Activated CD8-positive, alpha-beta memory T cell treated with anti-CD3 and anti-CD28 coated beads, Interleukin-2, amount 10 ng/mL, durations not matched to agents 7 days and 5 days (primary cell): ENCODE measurements at places on chromosomes 3 and 15. TPM values are rescaled to one million over a fixed set of nuclear protein-coding genes. Genes with fewer than 3 reads are reported as not detected.

MON1A gene
- total RNA-seq: 15.8 TPM

SCN5A gene
- total RNA-seq: not detected

KBTBD8 gene
- 10.4 TPM for total RNA-seq

IL17RE gene
- 0.68 TPM for total RNA-seq

GMPPB gene
- total RNA-seq: 46.6 TPM

BDH1 gene
- total RNA-seq: 75.8 TPM

SIDT1 gene
- 51.9 TPM for total RNA-seq

C3orf18 gene
- total RNA-seq: 15.6 TPM

FBXL22 gene
- total RNA-seq: 0.56 TPM

GOLGA6D gene
- total RNA-seq: not detected

TTLL13 gene
- total RNA-seq: 1.1 TPM

HES1 gene
- total RNA-seq: 0.35 TPM

GANC gene
- 30.4 TPM for total RNA-seq

MUC4 gene
- 0.03 TPM for total RNA-seq

EOMES gene
- total RNA-seq: 7.3 TPM

PP2D1 gene
- not detected for total RNA-seq

KNG1 gene
- total RNA-seq: not detected

TMEM207 gene
- not detected for total RNA-seq

MESP2 gene
- total RNA-seq: not detected

DUOX2 gene
- not detected for total RNA-seq

GOLGA8J gene
- total RNA-seq: 0.88 TPM

DZIP1L gene
- total RNA-seq: 0.38 TPM

ATP13A4 gene
- 3.7 TPM for total RNA-seq

ACOX2 gene
- total RNA-seq: not detected

PARL gene
- total RNA-seq: 62.3 TPM

GALNT15 gene
- not detected for total RNA-seq

LRRC15 gene
- total RNA-seq: not detected

RBMS3 gene
- 3.0 TPM for total RNA-seq

TNFAIP8L3 gene
- total RNA-seq: 4.1 TPM

TUBGCP4 gene
- total RNA-seq: 38.9 TPM

PLA2G4B gene
- total RNA-seq: 7.7 TPM

CSPG4 gene
- total RNA-seq: 0.07 TPM

CHRD gene
- not detected for total RNA-seq

IL5RA gene
- not detected for total RNA-seq

ZDHHC23 gene
- total RNA-seq: 3.9 TPM

PLSCR5 gene
- not detected for total RNA-seq

ZNF710 gene
- 16.6 TPM for total RNA-seq

HERC2 gene
- 42.9 TPM for total RNA-seq

TIPIN gene
- 40.2 TPM for total RNA-seq

KBTBD13 gene
- total RNA-seq: not detected

GATA2 gene
- 0.28 TPM for total RNA-seq

APBA2 gene
- total RNA-seq: 2.6 TPM

COL6A6 gene
- total RNA-seq: not detected

MST1 gene
- 7.3 TPM for total RNA-seq

RMDN3 gene
- total RNA-seq: 33.1 TPM

FAM162A gene
- total RNA-seq: 63.9 TPM

ARGFX gene
- total RNA-seq: not detected

CAMK2N2 gene
- 0.20 TPM for total RNA-seq

CYP8B1 gene
- total RNA-seq: not detected

PLEKHO2 gene
- total RNA-seq: 28.4 TPM

KCNAB1 gene
- 0.19 TPM for total RNA-seq

PPP1R14D gene
- not detected for total RNA-seq

MESP1 gene
- 5.1 TPM for total RNA-seq

MYRIP gene
- total RNA-seq: not detected

ZNF774 gene
- total RNA-seq: 2.1 TPM

GOLGA8N gene
- total RNA-seq: 15.6 TPM

KIF23 gene
- 70.9 TPM for total RNA-seq

SLC6A11 gene
- not detected for total RNA-seq
